ENCODE measurements at places on chromosomes 7 and 10. TPM values are rescaled to one million over a fixed set of nuclear protein-coding genes. Genes with fewer than 3 reads are reported as not detected.

GRCh38 chr10:133393401-133394063 lies 425 bp upstream of the MTG1 start:
- H3K27me3 ChIP-seq: no peaks in the 10 kb centered on the region
- H3K4me1 ChIP-seq: no peaks in the 10 kb centered on the region
- no peak for DNase-seq
- H3K36me3 ChIP-seq: no peaks in the 10 kb centered on the region
- no peak overlapping the region for H3K27ac ChIP-seq

- no peak for DNase-seq
- H3K27ac ChIP-seq: no peak overlapping the region
- H3K27me3 ChIP-seq: no peaks in the 10 kb centered on the region
- H3K4me1 ChIP-seq: no peaks in the 10 kb centered on the region
- H3K4me3 ChIP-seq: no peak overlapping the region
- no peaks in the 10 kb centered on the region for H3K36me3 ChIP-seq
These were observed 321.3 kb downstream of the PTEN start for GRCh38 chr10:88184543-88185297.

DNA sequence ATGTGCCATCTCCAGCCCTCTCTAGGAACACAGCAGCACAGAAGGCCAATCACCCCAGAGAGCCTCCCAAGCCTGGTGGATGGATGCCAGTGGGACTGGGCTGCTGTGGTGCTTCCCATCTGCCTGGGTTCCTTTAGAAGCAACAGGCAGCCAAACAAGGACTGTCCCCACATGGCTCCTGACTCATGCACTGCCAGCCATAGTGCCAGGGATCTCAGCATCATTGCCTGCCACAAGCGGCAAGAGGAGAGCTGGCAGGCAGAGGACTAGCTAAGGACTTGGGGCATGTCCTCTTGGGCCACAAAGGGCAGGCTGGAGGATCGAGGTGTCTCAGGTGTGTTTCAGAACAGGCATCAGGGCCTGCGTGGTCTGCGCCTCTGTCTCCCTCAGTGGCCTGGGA lies 23.4 kb upstream of the FIGNL1 start:
- H3K4me1 ChIP-seq: no peaks in the 10 kb centered on the region
- no peaks in the 10 kb centered on the region for H3K36me3 ChIP-seq
- DNase-seq: no peak
- no peak overlapping the region for H3K4me3 ChIP-seq
- no peak overlapping the region for H3K27ac ChIP-seq

- no peaks in the 10 kb centered on the region for H3K36me3 ChIP-seq
- DNase-seq: no peak
- no peaks in the 10 kb centered on the region for H3K4me1 ChIP-seq
- H3K4me3 ChIP-seq: no peak overlapping the region
These were observed 12.9 kb upstream of the CRYGN start for GRCh38 chr7:151452680-151453325.

DNA sequence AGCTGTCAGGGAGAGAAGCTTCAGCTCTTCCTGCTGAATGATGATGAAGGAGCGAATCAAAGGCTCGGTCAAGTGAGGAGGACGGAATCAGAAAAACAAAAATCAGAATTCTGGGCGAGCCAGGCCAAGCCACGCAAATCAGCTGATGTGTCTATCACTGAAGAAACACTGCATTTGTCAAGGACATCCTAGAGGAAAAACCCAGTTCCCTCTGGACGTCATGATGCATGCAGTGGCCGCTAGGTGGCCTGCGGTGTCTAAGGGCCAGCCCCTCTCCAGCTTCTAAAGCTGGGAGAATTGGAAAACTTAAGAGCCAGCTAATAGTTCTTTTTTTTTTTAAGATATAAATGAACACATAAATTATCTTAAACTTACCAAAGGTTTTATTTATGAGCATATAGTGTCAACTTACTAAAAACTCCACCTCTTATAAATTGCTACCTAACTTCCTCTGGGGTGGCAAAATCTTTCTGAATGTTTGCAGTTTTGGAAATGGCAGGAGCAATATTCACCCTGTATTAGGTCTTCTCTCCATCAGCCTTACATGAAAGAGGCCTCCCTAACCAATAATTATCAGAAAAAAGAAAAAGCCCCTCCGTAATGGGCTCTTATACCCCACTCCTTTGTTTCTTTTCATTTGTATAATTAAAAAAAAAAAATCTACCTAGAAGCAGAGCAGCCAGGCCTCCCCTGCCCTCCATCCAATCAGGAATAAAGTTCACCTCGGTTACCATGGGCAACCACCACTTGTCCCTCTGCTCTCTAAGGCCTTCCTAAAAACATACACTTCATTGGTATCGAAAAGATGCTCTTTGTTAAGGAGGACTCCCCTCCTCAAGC lies 186.8 kb downstream of the USP6NL start:
- no peak for DNase-seq
- no peak overlapping the region for H3K27ac ChIP-seq
- H3K4me3 ChIP-seq: no peak overlapping the region
- no peaks in the 10 kb centered on the region for H3K36me3 ChIP-seq

DNA sequence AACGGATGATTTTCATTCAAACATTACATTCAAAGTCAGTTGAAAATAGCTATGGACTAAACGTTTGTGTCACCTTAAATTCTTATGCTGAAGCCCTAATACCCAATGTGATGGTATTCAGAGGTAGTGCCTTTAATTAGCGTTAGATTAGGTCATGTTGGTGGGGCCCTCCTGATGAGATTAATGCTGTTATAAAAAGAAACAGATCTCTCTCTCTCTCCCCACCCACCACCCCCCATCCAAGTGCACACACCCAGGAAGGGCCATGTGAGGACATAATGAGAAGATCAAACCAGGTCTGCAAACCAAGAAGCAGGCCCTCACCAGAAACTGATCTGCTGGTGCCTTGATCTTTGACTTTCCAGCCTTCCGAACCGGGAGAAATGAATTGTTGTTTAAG lies 44.2 kb downstream of the ZNF438 start:
- no peaks in the 10 kb centered on the region for H3K27me3 ChIP-seq
- no peak overlapping the region for H3K4me3 ChIP-seq
- H3K4me1 ChIP-seq: no peaks in the 10 kb centered on the region
- no peak overlapping the region for H3K27ac ChIP-seq

DNA sequence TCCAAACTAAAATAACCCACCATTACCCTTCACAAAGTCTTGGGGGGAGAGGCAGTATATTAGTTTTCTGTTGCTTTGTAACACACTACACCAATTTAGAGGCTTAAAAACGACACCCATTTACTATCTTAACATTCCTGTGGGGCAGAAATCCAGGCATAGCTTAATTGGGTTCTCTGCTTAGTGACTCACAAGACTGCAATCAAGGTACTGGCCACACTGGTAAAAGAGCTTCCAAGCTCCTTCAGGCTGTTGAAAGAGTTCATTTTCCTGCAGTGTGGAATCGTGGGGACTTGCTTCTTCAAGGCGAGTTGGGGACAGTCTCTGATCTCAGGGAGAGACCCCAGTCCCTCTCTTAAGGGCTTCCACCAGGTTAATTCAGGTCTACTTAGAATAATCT lies 139.1 kb downstream of the XPNPEP1 start:
- DNase-seq: no peak
- H3K27me3 ChIP-seq: no peaks in the 10 kb centered on the region
- no peaks in the 10 kb centered on the region for H3K4me1 ChIP-seq
- H3K27ac ChIP-seq: no peak overlapping the region
- no peak overlapping the region for H3K4me3 ChIP-seq
- H3K36me3 ChIP-seq: no peaks in the 10 kb centered on the region

DNA sequence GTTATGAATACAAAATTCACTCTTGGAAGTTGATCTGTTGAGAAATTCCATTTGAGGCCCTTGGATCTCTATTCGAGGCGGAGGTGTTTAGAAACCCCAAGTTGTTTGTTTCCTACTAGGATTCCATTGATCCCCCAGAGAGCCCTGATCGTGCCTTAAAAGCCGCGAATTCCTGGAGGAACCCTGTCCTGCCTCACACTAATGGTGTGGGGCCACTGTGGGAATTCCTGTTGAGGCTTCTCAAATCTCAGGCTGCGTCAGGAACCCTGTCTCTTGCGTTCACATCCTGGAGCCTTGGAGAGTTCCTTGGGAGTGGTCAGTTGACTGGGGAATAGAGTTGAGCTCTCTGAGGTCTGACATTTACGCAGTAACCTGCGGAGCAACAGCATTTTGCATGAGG lies 1.2 kb downstream of the CFAP69 start:
- H3K36me3 ChIP-seq: no peaks in the 10 kb centered on the region
- H3K27me3 ChIP-seq: no peaks in the 10 kb centered on the region

DNA sequence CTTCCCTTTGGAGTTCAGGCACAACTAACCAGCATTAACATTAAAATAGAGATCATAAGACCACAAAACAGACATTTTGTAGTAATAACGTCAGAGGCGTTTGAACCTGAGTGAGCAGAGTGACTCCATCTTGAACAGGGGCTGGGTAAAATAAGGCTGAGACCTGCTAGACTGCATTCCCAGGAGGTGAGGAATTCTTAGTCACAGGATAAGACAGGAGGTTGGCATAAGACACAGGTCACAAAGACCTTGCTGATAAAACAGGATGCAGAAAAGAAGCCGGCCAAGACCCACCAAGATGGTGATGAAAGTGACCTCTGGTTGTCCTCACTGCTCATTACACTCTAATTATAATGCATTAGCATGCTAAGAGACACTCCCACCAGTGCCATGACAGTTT lies 493.2 kb upstream of the AUTS2 start:
- H3K27me3 ChIP-seq: no peaks in the 10 kb centered on the region
- DNase-seq: no peak
- no peaks in the 10 kb centered on the region for H3K4me1 ChIP-seq
- H3K4me3 ChIP-seq: no peak overlapping the region
- no peak overlapping the region for H3K27ac ChIP-seq

- no peak overlapping the region for H3K27ac ChIP-seq
- no peaks in the 10 kb centered on the region for H3K36me3 ChIP-seq
- H3K27me3 ChIP-seq: peaks cover 4% of the 10 kb centered on the region
- no peak overlapping the region for H3K4me3 ChIP-seq
These were observed 7.8 kb upstream of the HERC4 start for GRCh38 chr10:68082872-68083271.

DNA sequence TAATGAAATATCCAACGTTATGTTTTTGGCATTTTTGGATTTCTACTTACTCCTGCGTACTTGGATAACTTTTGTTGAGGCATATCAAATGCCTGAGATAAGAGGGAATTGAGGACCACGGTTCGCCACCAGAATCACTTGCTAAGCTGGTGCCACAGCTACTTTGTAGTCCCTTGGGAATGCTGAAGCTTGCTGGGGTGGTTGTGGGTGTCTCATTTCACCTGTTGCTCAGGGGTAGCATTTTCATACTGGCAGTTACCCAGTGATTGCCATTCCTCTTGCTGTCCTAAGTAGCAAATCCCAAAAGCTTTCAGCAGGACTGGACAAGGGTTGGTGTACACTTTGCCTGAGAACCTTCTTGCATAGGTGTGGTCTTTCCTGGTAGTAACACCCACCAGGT lies 75.2 kb downstream of the CREB5 start:
- no peak overlapping the region for H3K27ac ChIP-seq
- H3K4me3 ChIP-seq: no peak overlapping the region
- no peaks in the 10 kb centered on the region for H3K4me1 ChIP-seq
- DNase-seq: no peak

DNA sequence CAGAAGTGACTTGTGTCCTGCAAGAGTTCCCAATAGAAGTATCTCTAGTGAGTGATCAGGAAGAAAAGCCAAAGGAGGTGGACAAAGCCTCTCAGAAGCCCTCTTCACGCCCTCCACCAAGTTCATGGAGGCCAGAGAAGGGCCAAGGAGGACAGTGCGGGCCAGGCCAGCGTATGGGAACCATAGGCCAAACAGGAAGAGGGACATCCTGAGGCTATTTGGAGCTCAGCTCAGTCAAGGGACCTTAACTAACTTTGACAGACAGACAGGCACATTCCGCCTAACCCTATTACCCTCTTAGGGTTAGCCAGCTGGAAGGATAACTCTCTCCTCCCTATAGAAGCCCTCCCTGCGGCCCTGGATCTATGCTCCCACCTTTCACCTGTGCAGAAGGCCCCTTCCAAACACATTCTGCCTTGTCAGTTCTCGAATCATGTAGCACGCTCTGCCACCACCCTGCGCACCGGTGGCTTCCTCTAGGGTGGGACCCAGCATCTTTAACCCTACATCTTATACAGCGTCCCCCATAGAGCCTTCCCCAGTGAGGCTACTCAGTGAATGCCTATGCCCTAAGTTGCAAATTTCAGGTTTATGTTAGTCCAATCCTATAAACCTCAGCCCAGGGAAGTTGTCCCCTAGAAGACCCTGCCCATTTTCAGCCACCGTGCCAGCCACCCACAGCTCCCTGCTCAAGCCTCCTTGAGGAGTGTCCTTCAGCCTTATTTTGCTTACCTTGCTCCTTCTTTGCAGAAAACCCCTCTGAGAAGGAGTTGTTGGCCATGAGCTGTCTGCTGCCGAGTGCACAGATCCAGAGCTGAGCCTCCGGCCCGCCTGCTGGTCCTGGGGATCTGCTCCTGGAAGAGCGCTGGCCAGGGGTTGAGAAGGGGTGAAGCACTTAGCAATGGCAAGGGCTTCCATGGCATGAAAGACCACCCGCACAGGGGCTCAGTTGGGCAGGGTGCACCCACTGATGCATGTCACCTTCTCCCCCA lies 36.9 kb downstream of the FRMPD2 start:
- no peaks in the 10 kb centered on the region for H3K36me3 ChIP-seq
- no peak overlapping the region for H3K27ac ChIP-seq
- no peaks in the 10 kb centered on the region for H3K4me1 ChIP-seq
- DNase-seq: no peak
- no peak overlapping the region for H3K4me3 ChIP-seq

DNA sequence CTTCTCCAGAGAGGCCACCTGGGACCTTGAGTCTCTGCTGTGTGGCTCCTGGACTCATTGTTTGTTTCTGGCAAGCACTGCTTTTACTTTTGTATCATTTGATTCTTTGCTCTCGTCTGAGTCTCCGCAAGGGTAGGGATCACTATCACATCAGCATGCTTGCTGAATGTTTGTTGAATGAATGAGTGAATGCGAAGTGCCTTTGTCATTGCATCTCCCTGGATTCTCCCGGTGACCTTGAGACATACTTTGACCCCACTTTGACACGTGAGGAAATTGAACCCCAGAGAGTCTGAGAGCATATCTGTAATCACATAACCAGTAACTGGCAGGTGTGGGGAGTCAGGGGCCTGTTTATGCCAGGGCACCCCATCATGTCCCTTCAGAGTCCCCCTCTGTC lies 92.8 kb downstream of the ZMIZ1 start:
- H3K27ac ChIP-seq: no peak overlapping the region
- H3K27me3 ChIP-seq: no peaks in the 10 kb centered on the region
- no peak for DNase-seq

DNA sequence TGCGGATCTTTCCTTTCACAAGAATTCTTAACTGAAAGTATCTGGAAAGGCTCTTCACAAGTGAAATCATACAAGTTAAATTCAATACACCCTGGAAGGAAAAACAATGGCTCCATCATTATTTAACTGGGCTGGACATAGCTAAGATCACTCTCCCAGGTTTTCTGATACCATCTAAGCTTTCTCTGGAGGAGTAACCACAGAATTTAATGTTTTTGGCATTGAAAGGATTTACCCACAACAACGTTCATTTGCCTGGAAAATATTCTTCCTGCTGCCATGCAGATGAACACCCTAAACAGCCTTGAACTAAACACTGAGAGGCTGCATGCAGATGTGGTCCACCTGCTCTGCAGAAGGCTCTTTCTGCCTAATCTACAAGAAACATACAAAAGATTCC lies 4.3 kb downstream of the NEBL start:
- H3K4me1 ChIP-seq: no peaks in the 10 kb centered on the region
- no peak for DNase-seq
- H3K4me3 ChIP-seq: no peak overlapping the region
- H3K36me3 ChIP-seq: no peaks in the 10 kb centered on the region

- no peaks in the 10 kb centered on the region for H3K4me1 ChIP-seq
- no peak overlapping the region for H3K4me3 ChIP-seq
- H3K27me3 ChIP-seq: no peaks in the 10 kb centered on the region
- no peak for DNase-seq
These were observed 610.5 kb downstream of the ACTR3B start for GRCh38 chr7:153370092-153370491.

Gene CYP2E1
- total RNA-seq: 0.69 TPM
